ENCODE measurements at places on chromosomes 2 and 18. TPM values are rescaled to one million over a fixed set of nuclear protein-coding genes. Genes with fewer than 3 reads are reported as not detected.

The SCYGR5 gene
- not detected for total RNA-seq

- peaks cover 20% of the 10 kb centered on the region for H3K4me1 ChIP-seq
- no peak for DNase-seq
- H3K4me3 ChIP-seq, result no peak overlapping the region
- H3K27ac ChIP-seq, result no peak overlapping the region
Measured at GRCh38 chr2:231522418-231523180, 7.6 kb downstream of the NMUR1 start.

DNA sequence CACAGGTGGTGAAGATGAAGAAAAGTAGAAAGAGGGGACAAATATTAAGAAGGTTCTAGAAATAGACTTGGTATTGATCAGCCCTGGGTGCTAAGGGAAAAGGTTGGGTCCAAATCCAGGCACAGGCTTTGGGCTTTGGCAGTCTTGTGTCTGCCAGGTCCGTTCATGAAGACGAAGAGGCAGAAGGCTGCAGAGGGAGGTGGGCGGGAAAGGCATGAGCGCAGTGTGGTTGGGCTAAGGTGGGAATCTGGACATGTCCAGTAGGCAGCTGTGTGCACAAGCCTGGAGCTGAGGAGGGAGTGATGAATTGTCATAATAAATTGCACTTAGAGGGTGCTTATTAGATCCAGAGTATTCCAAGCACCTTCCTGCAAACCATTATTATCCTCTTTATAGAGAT lies 105.7 kb upstream of the TEX51 start:
- no peaks in the 10 kb centered on the region for H3K4me1 ChIP-seq
- DNase-seq, result no peak
- no peaks in the 10 kb centered on the region for H3K27me3 ChIP-seq
- no peaks in the 10 kb centered on the region for H3K36me3 ChIP-seq
- no peak overlapping the region for H3K4me3 ChIP-seq

DNA sequence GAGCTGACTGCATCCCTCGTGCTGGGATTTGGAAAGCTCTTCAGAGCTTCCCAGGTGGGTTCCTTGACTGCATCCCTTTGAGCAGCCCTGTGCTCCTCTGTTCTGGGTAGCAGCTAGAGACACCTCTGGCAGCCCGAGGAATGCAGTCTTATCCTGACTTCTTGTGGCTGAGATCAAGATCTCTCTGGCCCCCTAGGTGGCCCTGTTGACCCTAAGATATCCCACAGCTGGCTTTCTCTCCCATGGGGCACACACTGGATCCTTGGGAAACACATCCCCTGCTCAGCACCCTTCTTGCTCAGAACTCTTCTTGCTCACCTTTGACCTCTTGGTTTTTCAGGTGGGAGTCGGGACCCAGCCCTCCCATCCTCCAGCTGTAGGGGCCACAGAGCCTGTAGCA lies 237.2 kb downstream of the TSN start:
- DNase-seq, result no peak
- H3K27ac ChIP-seq, result no peak overlapping the region
- H3K4me1 ChIP-seq, result peaks cover 18% of the 10 kb centered on the region

DNA sequence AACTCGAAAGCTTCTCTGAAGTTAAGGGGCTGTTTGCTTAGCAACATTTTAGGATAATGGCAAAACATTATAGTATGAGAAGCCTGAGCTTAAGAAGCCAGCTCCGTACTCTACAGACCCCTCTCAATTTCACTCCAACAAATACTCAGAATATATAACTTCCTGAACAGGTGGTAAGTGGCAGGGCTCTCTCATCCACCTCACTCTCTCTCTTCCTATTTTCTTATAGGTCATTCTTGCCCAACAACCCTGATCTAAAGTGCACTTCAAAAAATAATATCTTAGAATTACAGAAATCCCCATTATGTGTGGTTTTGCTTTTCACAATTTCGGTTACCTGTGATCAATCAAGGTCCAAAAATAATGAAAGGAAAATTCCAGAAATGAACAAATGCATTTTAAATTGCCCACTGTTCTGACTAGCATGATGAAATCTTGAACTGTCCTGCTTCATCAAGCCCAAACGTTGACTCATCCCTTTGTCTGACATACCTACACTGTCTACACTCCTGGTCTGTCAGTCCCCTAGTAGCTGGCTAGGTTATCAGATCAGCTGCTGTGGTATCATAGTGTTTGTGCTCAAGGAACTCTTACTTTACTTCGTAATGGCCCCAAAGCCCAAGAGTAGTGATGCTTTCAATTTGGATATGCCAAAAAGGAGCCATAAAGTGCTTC lies 122.8 kb upstream of the COL5A2 start:
- H3K27me3 ChIP-seq, result no peaks in the 10 kb centered on the region
- H3K4me1 ChIP-seq, result peaks cover 36% of the 10 kb centered on the region
- H3K4me3 ChIP-seq, result no peak overlapping the region
- no peak for DNase-seq
- H3K36me3 ChIP-seq, result no peaks in the 10 kb centered on the region

- no peaks in the 10 kb centered on the region for H3K27me3 ChIP-seq
- no peak for DNase-seq
- H3K4me3 ChIP-seq, result no peak overlapping the region
- no peak overlapping the region for H3K27ac ChIP-seq
Measured at GRCh38 chr2:229174794-229175496, 96.1 kb downstream of the PID1 start.

The AGXT gene
- total RNA-seq, result 0.14 TPM

The FHOD3 gene
- 0.90 TPM for total RNA-seq

- no peak for DNase-seq
- H3K27me3 ChIP-seq, result no peaks in the 10 kb centered on the region
- no peak overlapping the region for H3K27ac ChIP-seq
- no peaks in the 10 kb centered on the region for H3K36me3 ChIP-seq
- H3K4me3 ChIP-seq, result no peak overlapping the region
Measured at GRCh38 chr2:23602116-23602515, 217.1 kb downstream of the KLHL29 start.

All from thymus (tissue), 14 donors.